Calu3 (cell line): ENCODE measurements at places on chromosomes 2 and 18.

DNA sequence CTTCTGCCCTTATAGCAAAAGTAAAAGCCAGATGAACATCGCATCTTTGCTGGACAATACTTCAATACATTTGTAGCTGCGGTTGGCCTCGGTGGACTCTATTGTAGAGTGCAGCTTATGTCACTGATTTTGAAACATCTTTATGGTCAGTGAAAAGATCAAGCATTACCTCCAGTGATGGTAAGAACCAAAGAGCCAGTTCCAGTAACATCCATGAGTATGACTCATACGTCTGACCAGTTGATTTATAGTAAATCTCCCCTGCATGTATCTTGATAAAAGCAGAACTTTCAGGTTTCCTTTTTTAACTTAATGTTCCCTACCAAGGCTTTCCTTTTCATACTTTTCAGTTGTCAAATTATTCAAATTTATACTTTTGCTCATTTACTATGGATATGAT, 119.2 kb upstream of the HNRNPA3 start:
- DNase-seq = no peak

DNA sequence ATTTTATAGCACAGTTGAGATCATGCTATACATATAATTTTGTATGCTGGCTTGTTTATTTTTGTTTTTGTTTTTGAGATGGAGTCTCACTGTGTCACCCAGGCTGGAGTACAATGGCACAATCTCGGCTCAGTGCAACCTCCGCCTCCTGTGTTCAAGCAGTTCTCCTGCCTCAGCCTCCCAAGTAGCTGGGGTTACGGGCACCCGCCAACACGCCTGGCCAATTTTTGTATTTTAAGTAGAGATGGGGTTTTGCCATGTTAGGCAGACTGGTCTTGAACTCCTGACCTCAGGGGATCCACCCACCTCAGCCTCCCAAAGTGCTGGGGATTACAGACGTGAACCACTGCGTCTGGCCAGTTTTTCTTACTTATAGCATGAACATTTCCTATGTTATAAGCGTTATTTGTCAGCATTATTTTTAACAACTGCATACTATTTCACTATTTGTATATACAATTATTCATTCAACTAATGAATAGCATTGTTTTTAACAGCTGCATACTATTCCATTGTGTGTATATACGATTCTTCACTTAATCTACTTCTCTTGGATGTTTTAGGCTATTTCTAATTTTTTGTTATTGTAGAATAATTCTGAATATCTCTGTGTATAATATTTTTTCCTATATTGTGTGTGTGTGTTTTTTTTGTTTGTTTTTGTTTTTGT, 3.5 kb downstream of the EHD3 start:
- no peak for DNase-seq

- DNase-seq = no peak
Measured at GRCh38 chr2:213202011-213202410, 50.6 kb upstream of the IKZF2 start.

DNA sequence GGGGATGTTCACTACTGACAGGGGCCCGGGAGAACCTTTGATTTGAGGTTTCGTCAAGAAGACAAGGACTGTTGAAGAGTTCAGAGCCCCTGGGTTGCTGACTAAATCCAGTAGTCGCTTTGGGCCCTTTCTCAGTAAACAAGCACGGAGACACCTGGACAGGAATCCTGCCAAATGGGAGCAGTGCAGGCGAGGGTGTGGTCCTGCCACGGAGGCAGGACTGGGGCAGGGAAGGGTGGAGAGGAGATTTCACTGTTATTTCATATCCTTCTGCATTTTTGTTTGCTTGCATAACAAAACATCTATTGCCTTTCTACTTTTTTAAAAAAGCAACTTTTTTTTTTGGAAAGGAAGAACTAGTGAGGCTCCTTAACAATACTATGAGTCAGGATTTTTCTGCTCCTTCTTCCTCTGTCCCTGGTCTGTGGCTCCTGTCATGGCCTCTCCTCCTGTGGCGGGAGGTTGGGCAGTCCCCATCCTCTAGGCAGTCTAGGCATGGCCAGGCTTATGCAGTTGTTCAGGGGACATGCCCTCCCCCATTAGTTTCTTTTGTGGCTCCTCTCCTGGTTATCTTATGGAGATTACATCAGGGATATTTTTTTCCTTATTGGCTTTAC, 57.7 kb downstream of the ARHGEF4 start:
- no peak for DNase-seq

GRCh38 chr2:222827417-222827816, 33.4 kb upstream of the ACSL3 start:
- no peak for DNase-seq

DNA sequence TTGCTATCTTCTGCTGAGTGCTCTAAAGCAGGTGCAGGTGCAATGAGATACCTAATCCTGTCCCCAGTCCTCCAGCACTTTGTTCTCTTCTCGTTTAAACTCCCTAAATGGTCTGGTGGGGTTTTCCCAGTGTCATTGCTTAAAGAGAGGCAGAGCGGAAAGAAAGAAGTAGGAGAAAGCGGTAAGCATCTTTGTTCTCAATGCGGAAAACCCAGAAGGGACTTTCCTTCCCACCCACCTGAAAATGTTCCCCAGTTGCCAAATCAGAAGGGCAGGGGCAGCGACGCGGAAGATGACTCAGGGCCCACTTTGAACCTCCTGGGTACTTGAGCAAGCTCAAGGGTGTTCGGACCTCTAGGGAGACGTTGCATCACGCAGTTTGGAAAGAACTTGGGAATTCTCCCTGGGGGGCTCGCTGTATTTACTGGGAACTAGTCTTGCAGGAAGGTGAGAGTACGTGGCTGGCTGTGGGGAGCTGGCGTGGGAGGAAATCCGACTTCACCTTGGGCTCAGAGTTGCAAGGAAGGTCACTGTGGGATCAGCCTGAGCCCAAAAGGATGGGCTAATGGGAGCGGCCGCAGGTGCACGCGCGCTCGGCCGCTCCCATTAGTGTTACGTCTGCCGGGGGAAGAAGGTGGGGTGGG, 589 bp upstream of the SGPP2 start:
- peak; percentile 60 for DNase-seq

- DNase-seq = no peak
Measured at GRCh38 chr18:76571689-76572088, 76.6 kb upstream of the ZNF516 start.

DNA sequence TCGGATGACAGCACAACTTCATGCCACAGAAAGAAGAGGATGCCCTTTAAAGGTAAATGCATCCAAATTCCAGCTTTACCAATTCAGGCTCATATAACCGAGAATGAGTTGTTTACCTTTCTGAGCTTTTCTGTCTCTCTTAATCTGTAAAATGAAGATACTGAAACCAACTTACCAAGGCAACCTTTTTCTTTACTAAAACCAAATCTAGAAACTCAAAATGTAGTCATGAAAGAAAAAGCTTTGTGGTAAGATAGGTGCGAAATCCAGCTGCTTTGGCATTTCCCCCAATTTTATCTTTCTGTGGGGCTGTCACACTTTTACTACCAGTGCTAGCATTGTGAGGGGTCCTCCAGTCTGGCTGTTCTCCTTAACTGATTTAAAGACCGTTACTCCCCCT, 240.4 kb downstream of the IKZF2 start:
- no peak for DNase-seq

DNA sequence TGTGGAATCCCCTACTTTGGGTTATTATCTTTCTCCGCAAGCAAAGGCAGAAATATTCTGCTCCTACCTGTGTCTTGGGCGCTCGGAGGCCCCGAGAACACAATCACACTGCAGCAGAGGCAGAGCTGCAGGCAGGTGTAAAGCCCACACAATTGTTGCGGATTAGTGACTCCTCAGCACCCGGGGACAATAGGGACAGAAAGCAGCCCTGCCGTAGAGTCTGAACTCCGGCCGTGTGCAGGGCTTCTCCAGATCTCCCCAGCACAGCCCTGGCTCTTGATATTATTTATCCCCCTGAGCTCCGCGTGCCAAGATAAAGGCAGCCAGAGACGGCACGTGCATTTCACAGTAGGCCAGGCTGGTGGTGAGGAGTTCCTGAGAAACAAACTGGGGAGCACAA, 229.2 kb downstream of the EN1 start:
- DNase-seq = no peak

DNA sequence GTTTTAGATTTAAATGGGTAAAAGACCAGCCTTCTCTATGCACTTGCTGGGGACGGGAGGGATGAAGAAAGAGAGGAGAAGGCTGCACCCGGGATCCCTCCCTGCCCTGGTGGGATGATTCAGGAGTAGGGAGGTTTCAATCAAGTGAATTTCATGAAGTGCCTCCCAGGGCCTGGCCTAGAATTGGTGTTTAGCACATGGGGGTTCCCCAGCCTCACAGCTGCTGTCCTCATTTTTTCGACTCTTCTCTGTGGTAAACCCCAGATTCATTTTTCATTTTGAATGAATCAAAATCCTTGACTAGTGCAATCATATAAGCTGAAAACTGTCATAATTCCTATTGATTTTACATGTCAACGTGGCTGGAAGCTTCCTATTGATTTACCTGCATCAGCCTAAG, 81.1 kb downstream of the LPIN1 start:
- DNase-seq = no peak

GRCh38 chr2:112275311-112275886, at the start of gene ZC3H6:
Gene ZC3H6, plus strand, starts transcription at chr2:112275597. Its CDS starts 398 bp downstream, at chr2:112275995.
- peak; percentile 99 for DNase-seq
